Fibroblast of skin of abdomen (primary cell): ENCODE measurements at places on chromosomes 13 and 19.

DNA sequence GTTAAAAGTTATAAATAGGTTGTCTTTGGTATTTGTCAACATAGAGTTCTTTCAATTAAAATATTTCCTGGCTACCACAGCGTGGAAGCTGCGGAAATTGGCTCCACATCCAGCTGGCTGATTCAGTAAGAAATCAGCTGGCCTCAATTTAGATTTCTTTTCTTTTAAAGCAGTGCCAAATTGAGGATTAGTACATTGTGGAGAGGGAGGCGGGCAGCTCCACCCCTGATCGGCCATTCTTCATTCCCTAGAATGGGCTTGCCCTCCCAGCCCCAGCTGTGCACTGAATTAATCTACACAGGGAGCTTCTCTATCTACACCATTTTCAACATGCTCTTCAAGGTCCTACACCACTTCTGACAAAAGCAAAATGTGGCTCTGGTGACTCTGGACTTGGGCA is 624.8 kb downstream of the DACH1 start:
- DNase-seq, result peak; percentile 15

DNA sequence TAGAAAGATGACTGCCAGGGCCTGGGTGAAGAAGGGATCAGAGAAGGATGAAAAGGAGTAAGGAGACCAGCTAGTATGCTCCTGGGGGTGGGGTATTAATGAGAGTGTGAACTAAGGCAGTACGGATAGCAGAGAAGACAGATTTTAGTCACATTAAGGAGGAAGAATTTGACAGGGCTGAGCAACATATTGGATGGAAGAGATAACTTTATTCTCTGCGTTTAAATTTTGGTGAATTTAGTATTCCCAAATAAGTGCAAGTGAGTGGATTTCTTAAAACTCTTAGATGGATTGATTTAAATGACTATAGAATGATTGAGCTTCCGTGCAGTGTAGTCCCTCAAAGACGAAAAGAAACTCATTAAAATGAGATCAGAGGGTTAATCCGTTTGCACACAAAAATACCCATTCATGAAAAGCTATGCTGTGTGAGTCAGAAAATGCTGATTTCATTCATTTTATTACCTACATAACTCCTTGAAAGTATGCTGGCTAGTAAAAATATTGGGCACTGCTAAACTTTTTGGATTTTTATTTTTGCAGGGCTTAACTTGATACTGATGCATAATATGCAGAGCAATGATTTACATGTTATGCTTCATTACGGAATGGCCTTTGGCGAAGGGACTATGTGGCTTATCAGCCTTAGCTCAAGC is 54.1 kb downstream of the WDFY2 start:
- peak; percentile 59 for DNase-seq

GRCh38 chr19:10416083-10416379 is 4.3 kb upstream of the PDE4A start:
- DNase-seq, result no peak

- DNase-seq, result no peak
These were observed 541.7 kb downstream of the FGF9 start for GRCh38 chr13:22212576-22212975.

DNA sequence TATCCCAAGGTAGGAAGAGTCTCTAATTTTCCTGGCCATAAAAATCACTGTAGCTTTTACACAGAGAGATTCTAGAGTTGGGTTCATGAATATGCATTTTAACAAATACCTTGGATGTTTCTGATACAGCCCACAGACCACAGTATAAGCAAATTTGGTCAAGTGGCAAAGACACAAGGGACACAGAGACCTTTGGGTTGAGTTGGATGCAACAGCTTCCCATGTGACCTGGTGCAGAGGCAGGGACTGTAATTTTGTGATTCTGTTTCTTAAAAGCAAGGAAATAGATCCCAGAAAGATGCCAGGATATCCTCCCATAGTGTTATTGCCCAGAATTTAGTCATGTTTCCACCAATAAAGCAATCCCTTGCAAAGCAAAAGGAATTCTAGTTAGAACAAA is 27.0 kb downstream of the FPR3 start:
- DNase-seq, result no peak

- no peak for DNase-seq
These were observed 489 bp downstream of the NTF4 start for GRCh38 chr19:49064029-49064629.

GRCh38 chr13:94433055-94433961 is 46.2 kb downstream of the DCT start:
- no peak for DNase-seq

- peak; percentile 88 for DNase-seq
These were observed 1189.2 kb downstream of the EFNB2 start for GRCh38 chr13:105346141-105346775.
